ENCODE measurements at places on chromosomes 6 and 20.

- no peak for DNase-seq
These were observed 140.7 kb upstream of the STXBP5 start for GRCh38 chr6:147063469-147064031.

GRCh38 chr6:143844006-143844405 is 868 bp downstream of the LTV1 start:
- DNase-seq: no peak

DNA sequence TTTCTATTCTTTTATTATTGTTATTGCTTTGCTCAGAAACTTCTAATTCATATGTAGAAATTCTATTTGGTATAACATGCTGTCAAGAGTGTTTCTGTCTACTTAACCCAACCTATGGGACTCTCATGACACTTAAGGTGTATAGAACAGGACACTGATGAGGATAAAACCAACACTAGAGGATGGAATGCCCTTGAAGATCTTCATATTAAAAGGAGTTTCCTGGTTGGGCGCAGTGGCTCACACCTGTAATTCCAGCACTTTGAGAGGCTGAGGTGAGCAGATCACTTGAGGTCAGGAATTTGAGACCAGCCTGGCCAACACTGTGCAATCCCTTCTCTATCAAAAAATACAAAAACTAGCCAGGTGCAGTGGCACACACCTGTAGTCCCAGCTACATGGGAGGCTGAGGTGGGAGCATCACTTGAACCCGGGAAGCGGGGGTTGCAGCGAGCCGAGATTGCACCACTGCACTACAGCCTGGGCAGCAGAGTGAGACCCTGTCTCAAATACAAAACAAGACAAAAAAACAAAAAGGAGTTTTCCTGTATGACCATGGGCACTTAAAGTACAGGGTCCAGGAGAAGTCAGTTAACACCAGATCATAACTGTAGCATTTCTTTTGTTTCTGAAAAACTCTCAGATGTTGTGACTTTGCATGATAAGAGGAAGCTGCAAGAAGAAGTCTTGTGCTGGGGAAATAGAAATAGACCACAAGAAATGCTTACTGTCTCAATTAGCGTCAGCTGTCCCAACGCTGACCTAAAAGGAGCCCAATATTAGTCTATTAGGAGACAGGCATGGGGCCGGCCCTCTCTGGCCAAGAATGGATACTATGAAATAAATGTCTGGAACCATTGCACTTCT is 38.9 kb upstream of the CD2AP start:
- DNase-seq: no peak

DNA sequence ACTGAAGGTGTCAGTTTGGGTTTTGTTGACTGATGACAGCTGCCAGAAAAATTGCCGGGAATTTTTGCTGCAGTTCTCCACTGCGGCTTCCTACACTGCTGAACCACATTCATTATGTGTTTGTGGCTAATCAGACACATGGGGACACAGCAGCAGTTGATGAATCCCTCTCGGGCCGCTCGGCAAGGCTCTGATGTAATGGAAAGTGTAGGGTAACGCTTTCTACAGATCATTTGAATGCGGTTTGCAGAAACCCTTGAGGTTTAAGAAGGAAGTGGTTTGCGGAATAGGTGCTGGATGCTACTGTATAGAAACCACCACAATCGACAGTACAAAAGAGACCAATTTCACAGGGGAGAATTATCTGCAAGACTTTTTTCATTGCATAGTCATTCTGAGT is 138.7 kb upstream of the SASH1 start:
- DNase-seq: peak; percentile 68
